Anterior cingulate cortex (tissue), 58 donors: ENCODE measurements at places on chromosomes 7 and 10.

DNA sequence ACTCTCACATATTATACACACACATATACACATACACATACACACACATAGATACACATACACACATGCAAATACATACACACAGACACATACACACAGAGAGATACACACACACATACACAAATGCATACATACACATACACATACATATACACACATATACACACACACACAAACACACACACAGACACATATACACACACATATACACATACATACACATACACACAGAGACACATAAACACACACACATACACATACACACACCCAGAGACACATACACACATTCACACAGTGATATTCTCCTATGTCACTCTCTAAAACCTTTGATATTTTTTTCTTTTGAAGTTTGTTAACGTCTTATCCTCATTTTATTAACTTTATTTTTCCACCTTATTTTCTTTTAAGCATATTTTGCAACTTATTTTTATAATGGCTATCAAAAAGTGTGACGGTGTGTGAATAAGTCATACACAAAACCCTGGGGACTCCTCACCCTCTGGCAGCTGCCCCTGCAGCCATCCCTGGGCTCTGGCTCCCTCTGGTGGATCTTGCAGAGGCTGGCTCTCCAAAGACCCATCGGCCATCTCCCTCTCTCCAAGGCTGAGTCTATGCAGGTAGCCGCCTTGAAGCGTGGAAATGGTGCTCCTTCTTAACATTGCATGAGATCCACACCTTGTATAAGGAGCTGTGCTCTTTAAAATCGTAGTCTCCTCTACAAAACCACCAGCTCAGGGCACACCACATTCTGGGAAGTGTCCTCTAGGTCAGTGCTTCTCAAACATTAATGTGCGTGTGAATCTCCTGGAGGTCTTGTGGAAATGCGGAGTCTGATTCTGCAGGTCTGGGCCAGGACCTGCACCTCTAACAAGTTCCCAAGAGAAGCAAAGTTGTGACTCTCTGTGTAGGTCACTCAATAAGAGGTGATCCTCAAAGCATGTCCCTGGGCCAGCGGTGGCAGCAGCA is 4.1 kb upstream of the C10orf120 start:
- DNase-seq, result peak; percentile 66

- DNase-seq, result no peak
These were observed 438.1 kb downstream of the SUGCT start for GRCh38 chr7:40572810-40573465.

DNA sequence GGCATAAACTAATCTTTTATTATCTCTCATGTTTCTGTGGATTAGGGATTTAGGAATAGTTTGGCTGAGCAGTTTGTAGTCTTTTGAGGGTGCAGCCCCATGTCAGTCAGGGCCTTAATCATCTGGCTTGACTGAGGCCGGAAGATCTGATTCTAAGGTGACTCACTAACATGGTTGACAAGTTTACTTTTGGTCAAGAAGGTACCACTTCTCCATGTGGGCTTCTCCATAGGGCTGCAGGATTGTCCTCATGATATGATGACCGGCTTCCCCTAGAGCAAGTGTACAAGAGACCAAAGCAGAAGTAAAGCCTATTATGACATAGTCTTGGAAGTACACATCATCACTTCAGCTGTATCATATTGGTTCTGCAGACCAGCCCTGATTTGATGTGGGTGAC is 45.9 kb upstream of the OIT3 start:
- no peak for DNase-seq

DNA sequence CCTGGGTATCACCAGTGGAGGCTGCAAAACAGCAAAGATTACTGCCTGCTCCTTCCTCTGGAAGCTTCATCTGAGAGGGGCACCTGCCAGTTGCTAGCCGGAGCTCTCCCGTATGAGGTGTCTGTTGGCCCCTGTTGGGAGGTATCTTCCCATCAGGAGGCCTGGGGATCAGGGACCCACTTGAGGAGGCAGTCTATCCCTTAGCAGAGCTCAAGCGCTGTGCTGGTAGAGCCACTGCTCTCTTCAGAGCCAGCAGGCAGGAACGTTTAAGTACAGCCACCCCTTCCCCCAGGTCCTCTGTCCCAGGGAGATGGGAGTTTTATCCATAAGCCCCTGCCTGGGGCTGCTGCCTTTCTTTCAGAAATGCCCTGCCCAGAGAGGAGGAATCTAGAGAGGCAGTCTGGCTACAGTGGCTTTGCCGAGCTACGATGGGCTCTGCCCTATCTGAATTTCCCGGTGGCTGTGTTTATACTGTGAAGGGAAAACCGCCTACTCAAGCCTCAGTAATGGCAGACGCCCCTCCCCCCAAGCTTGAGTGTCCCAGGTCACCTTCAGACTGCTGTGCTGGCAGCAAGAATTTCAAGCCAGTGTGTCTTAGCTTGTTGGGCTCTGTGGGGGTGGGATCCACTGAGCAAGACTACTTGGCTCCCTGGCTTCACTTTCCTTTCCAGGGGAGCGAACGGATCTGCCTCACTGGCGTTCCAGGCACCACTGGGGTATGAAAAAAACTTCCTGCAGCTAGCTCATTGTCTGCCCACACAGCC is 19.6 kb downstream of the SEMA3E start:
- DNase-seq, result no peak

DNA sequence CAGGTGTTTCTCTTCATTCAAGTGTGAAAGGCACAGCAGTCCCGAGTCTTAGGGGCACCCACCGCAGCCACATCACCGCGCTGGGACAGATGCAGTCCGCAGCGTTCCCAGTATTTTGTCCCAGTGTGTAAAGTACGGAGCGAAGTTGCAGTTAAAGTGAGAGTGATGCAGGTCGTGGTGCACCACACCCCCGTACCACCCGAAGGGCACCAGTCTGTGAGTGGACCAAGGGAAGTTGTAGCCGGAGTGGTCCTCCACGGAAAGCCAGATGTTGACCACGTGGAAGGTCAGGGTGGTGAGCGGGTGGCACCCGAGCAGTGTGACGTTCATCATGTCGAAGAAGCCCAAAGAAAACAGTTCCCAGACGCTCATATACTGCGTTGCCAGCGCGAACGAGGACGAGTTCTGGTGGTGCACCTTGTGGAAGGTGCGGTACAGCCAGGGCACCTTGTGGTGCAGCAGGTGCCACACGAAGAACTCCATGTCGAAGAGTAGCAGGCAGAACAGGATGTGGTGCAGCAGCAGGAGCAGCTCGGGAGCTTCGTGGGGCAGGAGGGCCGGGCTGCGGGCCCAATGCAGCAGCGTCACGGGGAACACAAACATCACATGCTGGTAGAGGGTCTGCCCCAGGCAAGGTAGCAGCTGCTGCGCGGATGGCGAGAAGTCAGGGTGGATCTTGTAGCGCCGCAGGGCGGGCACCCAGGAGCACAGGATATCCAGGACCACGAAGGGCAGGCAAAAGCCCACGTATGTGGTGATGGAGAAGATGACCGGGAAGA is 526 bp downstream of the CH25H start:
- DNase-seq, result no peak

GRCh38 chr10:97184971-97185325 is 811 bp downstream of the SLIT1 start:
- no peak for DNase-seq

DNA sequence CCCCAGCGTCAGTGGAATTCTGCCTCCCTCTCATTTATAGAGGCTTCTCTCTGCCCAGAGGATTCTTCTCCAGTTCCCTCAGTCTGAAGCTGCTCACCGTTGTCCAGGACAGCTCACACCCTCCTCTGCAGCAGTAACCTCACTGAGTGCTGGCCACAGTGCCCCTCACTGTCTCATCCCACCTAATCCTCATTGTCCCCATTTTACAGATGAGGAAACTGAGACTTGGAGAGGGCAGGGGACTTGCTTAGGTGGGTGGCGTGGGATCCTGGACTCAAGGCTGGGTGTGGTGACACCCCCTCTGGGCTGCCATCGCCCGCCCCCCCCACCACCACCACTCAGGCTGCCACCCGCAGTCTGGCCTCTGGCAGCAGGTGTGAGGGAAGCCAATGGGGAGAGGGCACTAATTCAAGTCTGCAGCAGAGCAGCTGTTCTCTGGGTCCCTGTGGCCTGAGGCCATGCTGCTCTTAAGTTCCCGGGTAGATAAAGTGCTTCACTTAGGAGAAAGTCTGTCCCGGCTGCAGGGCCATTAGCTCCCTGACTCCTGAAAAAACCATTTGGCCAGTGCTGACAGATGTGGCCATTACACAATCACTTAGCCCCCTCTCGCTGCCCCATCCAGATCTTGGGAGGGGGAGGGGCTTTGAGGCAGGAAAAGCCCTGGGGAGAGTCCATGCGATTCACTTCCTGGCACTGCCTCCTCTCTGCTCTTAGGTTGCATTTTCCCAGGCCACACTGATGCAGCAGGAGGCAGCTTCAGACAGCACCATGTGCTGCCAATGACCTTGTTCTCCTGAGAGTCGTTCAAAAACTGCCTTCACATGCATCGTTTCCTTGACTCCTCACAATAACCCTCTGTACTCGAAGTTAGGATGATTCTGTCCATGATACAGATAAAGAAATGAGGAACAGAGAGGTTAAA is 36.3 kb downstream of the DRGX start:
- DNase-seq, result no peak

- DNase-seq, result no peak
These were observed 148.6 kb upstream of the FAM3C start for GRCh38 chr7:121544726-121545125.

- DNase-seq, result no peak
These were observed 566.1 kb upstream of the NRP1 start for GRCh38 chr10:33900596-33900995.

DNA sequence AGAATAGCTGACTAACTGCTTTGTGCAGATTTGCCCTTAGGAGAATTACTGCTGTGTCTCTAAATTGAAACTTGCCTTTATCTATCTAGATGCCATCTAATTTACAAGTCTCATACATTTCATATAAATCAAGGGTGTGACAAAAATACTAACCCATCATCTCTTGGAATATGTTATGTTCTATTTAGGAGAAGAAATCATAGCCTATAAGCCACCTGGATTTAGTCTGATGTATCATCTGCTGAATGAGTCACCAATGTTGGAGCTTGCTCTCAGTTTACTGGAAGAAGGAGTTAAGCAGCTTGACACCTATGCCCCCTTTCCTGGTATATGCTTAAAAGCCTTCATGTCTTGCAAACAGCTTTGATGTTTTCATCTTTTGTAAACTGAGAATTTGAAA is 43.5 kb downstream of the NUP205 start:
- DNase-seq, result no peak

DNA sequence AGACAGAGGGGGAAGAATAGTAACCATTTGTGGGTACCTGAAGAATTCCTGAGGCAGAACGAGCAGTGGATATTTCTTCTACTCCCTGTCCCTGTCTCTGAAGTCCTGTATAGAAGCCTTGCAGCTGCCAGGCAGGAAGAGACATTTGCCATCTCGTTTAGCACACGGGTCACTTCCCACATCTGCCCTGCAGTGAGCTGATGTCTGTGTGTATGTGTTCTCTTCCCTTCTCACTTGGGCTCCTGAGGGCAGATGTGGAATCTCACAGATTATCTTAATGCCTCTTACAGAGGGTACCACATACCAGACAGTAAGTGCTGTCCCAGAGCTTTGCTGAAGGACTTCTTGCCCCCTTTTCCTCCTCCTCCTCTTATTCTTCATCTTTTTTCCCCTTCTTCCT is 14.1 kb upstream of the TRPV6 start:
- no peak for DNase-seq

- DNase-seq, result no peak
These were observed 66.7 kb downstream of the PDGFA start for GRCh38 chr7:452791-453455.

DNA sequence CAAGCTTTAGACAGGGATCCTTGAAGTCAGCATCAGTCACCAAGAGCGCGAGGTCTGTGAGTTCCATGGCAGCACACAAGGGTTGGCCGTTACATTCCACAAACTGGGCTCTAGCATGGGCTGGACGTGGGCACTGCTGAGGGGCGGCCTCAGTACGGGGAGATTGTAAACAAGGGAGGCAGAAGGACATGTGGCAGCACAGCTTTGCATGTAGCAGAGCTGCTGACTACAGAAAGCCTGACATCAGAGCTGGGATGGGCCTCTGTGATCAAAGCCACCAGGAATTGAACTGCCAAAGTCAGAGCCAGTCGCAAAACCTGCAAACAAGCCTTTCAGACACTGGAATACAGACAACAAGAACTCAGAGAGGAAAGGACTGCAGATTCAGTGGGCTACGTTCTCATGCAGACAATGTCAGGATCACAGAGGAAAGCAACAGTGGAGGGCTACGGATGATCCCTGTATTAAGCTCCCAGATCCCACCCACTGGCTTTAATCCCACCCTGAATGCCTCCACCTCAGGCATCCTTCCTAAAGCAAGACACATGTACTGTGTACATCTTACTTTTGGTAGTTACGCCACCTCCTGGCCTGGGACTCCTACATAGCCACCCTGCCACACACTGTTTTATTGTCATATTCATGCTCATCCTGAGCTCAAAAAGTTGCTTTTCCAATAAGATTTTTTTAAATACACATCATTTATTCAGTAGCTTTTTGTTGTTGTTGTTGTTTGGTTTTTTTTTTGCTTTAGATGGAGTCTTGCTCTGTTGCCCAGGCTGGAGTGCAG is 291.1 kb upstream of the IMMP2L start:
- no peak for DNase-seq

- DNase-seq, result peak; percentile 54
These were observed 23.4 kb upstream of the MGAM2 start for GRCh38 chr7:142088022-142088714.

DNA sequence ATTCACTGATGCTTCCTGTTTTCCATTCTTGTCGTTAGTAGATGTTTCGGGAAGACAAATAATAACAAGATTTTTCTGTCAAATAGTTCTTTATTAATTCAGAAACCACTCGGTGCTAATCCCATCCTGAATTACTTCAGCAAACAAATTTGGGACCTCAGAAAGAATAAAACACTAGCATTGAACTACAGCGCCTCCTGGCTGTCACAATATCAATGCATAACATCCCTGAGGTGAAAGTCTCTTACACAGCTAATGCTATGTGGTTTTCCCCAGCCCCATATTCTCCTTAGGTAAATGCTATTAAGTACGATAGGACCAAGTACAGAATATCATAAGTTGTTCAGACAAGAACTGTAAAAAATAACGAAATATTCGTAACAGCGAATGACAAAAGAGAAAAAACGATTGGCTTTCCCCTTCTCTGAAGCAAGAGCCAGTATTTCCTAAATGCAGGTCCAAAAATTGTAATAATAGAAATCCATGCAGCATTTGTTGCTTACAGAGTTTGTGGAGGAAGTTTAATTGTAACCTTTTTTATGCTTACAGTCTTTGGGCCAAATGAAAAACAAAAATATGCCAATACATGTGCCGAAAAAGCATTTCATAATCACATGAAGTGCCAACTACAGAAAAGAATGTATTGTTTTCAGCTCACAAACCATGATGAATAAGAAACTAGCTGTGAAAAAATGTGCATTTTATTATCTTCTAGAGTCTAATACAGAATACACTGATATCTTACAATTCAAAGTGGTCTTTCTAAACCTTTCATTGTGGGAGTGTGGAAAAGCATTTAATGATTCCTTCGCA is 47.3 kb downstream of the MYPN start:
- DNase-seq, result peak; percentile 24

DNA sequence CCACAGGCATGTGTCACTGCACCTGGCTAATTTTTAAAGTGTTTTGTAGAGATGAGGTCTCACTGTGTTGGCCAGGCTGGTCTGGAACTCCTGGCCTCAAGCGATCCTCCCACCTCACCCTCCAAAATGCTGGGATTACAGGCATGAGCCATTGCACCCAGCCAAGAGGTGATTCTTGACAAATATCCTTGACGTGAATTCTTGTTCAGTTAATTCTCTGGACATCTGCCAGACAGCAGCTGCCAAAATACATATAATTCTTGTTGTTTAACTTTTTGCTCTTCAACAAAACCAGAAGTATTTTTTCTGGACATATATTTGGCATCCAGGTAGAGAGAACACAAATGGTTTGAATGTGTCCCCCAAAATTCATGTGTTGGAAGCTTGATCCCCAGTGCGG is 3.2 kb downstream of the ACADSB start:
- no peak for DNase-seq

- no peak for DNase-seq
These were observed 37.3 kb upstream of the SLC29A3 start for GRCh38 chr10:71281646-71282322.
